Putamen (tissue), 1 donor: ENCODE measurements at places on chromosomes 3 and 15.

- DNase-seq, result no peak
Observed at GRCh38 chr15:80156176-80156720, 3.4 kb downstream of the FAH start.

DNA sequence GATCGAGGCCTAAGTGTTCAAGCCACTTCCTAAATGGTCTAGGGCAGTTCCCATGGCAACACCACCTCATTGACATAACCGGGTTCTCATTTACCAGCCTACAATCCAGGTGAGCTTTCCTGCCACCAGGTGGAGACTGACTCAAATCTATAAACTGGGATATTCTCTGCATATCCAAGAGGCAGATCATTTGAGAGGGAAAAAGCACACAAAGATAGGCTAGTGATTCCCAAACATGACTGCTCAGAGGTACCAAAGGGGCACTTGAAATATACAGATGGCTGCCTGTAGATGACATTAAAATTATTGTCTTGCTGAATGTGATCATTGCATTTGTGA lies 141.3 kb upstream of the PROK2 start:
- DNase-seq, result peak; percentile 19

- DNase-seq, result no peak
Observed at GRCh38 chr3:72036899-72037298, 252.0 kb upstream of the PROK2 start.

GRCh38 chr15:100468285-100468684 lies 60.5 kb downstream of the CERS3 start:
- no peak for DNase-seq

DNA sequence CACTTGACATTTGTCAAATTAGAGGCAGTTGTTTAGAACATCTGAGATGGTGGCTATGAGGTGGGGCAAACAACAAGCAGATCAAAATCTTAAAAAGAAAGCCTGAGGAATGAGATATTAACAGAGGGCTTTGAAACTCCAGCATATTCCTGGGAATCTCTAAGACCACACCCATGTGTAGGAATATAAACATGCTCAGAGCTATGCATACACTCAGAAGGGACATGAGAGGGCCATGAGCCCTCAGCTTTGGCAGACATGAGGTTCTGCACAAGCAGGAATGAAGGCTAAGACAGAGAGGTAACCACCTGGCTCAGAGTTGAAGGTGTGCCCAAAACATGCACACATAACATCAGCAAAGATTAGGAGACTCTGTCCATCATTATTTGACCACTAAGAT lies 37.9 kb downstream of the ATP10A start:
- no peak for DNase-seq

- no peak for DNase-seq
Observed at GRCh38 chr3:149203758-149204157, 17.9 kb downstream of the CP start.

DNA sequence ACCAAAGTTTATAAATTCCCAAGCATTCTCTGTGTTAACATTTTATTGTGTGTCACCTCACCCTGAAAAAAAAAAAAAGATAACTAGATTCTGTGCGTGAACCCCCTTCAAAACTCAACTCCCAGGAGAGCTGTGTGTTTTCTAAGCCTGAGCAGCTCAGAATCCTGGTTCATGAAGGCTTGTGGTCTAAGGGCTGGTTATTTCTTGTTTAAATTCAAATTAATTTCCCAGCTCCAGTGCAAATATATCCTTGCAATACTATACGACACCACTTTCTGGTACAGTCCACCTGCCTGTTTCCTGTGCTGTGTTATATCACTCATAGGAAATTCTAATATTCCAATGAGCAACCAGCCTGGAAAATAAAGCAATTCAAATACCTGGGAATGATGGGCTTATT lies 23.4 kb upstream of the MYZAP start:
- DNase-seq, result no peak

DNA sequence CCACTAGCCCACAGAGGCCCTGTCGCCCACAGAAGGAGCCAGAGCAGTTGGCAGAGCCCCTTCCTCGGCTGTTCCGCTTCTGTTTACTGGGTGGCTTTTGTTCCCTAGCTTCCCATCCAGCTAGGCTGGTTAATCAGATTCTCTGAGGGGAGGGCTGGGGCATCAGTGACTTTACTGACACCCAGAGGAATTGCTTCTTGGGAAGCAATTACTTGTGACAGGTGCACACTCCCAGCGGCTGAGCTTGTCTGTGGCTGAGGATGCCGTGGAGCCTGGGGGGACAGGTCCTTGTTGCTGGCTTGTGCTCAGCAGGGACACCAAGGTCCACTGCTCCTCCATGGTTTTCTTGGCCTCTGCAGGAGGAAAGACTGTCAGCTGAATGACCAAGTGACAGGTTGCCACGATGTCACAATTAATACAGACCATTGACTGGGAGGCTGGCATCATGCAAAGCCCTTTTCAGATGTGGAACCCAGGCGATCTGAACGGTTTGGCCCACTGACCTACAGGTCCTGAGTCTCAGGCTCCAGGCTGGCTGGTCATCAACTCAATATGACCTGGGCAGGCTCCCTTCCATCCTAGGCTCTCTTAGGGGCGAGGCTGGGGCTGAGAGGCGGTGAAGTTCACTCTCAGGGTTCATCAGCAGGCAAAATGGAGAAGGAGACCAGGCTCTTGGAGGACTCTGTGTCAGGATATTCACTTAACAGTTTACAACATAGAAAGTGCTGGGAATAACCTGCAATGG lies 31.8 kb upstream of the SFMBT1 start:
- DNase-seq, result no peak

- no peak for DNase-seq
Observed at GRCh38 chr15:83299462-83299861, 15.0 kb upstream of the BNC1 start.

- no peak for DNase-seq
Observed at GRCh38 chr15:65881766-65882434, 12.6 kb downstream of the RAB11A start.

DNA sequence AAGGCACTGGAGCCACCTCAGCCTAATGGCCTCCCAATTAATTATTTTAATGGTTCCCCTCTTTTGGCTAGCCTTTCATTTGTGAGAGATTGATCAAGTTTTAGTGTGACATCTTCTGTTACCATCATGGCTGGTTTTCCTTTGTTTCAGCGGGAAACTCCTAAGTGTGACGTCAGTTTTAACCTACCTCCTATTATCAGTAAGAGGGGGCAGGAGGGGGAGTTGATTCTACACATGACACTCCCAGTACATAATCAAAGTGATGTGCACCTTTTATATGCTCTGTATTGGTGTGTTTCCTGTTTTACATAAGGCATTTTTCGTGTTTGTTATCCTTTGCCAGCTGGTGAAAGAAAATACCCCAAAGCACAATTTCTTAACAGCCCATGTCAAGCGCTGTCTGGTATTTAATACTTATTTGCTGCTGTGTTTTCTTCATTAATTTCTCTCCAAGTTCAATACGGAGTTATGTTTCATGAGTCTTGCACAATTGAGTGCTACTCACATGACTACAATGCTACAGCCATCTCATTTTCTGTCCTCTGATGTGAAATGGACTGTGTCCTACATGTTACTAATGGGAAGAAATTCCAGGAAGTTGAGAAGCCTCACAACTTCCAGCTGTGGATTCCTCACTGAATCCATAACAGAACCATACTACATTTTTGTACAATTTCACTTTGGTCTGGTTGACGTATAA lies 52.2 kb upstream of the POLR2M start:
- no peak for DNase-seq

GRCh38 chr3:86995537-86995936 lies 4.6 kb upstream of the VGLL3 start:
- DNase-seq, result no peak
